ENCODE measurements at places on chromosomes 16 and 17.

DNA sequence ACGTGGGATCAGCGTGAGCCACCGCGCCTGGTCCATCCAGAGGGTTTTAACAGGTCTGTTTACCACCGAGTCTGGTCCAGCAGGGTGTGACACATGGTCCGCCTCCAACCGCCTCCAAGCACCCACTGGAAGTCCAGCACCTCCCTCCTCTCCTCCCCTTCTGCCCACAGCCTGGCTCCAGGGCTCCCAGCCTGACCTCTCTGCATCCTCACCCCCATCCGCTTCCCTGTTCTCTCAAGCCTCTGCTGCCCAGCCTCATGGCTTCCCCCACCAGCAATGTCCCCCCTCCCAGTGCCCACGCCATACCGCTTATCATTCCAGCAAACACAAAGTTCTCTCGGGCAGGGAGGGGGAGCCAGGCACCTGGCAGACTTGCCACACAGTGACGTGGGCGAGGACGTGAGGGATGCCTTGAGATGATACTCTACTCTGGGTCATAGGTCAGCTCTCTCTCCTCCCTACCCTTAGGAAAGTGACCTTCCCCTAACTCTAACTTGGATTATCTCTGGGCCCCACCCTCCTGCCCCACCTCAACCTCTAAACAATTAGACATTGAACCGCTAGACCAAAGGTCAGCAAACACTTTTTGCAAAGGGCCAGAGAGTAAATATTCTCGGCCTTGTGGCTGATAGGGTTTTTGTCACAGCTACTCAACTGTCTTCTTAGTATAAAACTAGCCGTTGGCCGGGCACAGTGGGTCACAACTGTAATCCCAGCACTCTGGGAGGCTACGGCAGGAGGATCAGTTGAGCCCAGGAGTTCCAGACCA lies 23.1 kb downstream of the CDC42EP4 start:
- peak; percentile 67 for DNase-seq

GRCh38 chr17:15289285-15290183 lies 24.4 kb upstream of the PMP22 start:
- DNase-seq = no peak

GRCh38 chr17:2239882-2240430 lies 63.6 kb downstream of the SMG6 start:
- no peak for DNase-seq

DNA sequence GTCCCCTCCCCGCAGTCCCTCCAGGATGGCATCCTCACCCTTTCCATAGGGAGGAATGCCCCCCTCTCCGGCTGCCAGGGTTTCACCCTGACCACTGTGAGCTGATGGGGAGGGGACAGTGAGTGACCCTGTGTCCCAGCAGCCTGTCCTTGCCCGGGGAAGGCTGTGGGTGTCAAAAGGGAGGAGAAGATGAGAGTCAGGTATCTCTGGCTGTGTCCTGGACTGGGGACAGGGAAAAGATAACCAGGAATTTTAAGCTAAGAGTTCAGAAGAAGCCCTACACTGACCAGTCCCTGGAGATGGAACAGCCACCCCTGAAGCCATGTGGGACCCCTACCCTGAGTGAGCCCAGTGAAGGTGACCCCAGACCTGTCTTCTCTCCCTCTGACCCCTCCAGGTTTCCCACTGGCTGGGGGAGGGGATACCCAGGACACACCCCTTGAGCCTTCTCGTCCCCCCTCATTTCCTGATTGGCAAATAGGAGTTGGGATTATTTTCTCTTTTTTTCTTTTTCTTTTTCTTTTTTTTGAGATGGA lies 11.3 kb downstream of the NAT9 start:
- no peak for DNase-seq

- no peak for DNase-seq
Observed at GRCh38 chr16:82016263-82016662, 5.0 kb upstream of the SDR42E1 start.

GRCh38 chr17:66786107-66786506 lies 48.8 kb upstream of the CACNG5 start:
- DNase-seq = no peak

GRCh38 chr16:68298907-68299561 lies 11.7 kb downstream of the SLC7A6OS start:
- no peak for DNase-seq

- DNase-seq = no peak
Observed at GRCh38 chr17:69961501-69962145, 113.4 kb upstream of the KCNJ16 start.

GRCh38 chr17:38341035-38341721 lies 2.6 kb downstream of the GPR179 start:
- DNase-seq = no peak
